NCI-H1417 (cell line): ENCODE measurements at places on chromosomes 2 and 18.

- DNase-seq = no peak
Observed at GRCh38 chr2:234047361-234047760, 3.1 kb upstream of the SPP2 start.

DNA sequence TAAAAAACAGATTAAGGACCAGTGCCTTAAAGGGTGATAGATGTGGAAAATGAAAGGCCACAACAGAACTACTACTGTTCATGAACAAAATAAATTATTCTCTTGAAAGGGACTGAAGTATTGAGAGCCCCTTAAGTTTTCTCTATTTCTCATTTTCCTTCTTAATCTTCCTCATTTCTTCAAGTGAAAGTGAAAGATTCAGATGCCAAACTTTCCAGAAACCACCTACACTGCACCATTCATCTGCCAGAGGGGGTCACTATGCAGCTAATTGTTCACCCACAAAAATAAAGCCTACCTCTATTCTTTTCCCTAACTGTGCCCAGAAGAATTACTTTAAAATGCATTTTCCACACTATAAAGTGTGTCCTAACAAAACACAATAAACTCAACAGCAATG lies 140.1 kb downstream of the NR4A2 start:
- DNase-seq = no peak

GRCh38 chr18:58937071-58937886 lies 72.6 kb downstream of the ZNF532 start:
- no peak for DNase-seq

DNA sequence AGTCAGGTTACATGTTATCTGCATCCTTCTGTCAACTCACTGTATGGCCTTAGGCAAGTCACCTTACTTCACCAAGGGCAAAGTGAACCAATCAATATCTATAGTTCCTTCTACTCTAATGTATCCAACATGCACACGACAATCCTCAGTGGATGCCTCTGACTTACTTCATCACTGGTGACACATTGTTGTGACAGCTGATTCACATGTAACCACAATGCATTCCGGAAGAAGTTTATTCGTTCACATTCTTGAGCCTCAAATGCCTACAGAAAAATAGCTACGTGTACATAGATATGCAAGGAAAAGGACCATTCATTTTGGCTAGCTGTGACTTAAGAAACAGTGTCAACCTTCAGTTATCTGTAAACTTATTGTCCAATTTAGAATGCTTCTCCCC lies 26.3 kb upstream of the EPG5 start:
- DNase-seq = no peak

DNA sequence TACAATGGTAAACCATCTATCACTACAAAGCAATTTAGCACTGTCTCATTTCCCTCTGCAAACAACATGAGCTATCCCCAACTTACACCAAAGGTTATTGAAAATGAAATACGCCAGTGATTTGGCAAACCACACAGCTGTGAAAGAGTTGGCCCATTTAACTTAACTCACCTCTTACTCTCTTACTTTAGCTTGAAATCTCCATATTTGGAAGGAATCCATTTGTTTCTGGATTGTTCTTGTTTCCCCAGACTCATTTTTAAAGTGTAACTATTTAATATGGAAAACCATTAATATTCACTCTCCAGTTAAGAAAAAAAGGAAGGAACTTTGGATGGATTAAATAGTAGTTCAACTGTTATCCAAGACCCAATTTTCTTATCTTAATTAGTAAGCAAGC lies 93.7 kb upstream of the TRIB2 start:
- DNase-seq = peak; percentile 45

DNA sequence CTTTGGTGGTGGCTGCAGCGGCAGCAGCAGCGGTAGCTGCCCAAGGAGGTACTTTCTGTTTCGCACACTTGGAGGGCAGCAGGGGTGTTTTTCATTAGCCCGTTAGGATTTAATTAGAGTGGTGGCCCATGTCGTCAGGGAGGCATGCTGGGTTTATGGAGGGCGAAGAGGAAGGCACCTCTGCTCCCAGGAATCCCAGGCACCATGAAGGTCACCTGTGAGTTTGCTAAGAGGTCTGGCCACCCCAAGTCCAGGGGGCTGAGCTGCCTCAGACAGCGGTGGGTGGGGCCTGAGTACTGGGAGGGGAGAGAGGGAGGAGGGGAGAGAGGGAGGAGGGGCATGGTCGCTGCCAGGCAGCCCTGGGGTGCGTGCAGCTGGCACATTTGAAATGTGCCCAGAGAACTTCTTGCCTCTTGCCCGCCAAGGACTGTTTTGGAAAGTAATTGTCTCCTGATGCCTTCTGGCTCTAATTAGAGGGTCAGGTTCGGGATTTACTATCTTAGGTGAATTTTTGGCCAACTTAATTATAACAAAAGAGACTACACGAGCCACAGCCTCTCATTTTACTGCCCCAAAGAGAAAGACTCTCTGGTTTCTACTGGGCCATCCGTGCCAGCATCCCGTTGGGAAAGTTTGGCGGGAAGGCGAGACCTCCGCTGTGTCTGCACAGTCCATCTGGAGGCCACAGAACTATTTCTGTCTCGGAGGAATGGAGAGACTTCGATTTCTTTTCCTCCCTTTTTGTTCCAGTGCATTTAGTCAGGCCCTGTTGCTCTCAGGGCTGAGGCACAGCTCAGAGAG lies 62.0 kb downstream of the GLI2 start:
- DNase-seq = no peak

DNA sequence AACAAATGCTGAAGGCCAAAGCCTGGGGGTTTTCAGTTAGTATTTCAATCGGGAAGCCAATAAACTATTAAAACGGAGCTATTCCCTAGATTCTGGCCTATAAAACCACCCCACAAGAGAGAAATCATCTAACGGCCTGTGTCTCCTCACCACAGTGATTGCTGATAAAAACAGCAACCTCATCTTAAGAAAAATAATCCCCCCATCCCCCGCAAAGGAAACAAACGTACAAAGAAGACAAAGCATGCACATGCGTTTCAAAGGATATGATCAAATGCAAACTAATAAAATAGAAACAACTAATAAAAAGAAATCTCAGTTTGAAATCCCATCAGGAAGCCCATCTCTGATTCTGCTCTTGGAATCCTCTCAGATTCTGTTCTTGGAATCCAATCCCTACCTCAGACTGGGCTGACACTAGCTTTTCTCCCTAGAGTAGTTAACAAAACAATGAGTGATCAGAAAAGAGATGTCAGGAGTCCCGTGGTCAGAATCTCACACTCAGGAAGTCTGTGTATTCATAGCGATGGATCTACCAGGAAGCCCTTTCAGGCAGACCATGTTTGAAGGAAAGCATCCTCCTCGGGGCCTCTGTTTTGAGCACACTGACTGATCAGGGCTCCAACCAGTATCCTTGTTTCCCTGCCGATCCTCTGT lies 150.7 kb downstream of the THADA start:
- no peak for DNase-seq

- no peak for DNase-seq
Observed at GRCh38 chr2:29329899-29330298, 214.7 kb downstream of the CLIP4 start.

- DNase-seq = no peak
Observed at GRCh38 chr2:230582851-230583283, 129.8 kb upstream of the CAB39 start.
